H9 (cell line): ENCODE measurements at places on chromosomes 5 and 9. TPM values are rescaled to one million over a fixed set of nuclear protein-coding genes. Genes with fewer than 3 reads are reported as not detected.

GRCh38 chr9:82363198-82363597 is 374.6 kb downstream of the SPATA31D1 start:
- DNase-seq, result no peak

DNA sequence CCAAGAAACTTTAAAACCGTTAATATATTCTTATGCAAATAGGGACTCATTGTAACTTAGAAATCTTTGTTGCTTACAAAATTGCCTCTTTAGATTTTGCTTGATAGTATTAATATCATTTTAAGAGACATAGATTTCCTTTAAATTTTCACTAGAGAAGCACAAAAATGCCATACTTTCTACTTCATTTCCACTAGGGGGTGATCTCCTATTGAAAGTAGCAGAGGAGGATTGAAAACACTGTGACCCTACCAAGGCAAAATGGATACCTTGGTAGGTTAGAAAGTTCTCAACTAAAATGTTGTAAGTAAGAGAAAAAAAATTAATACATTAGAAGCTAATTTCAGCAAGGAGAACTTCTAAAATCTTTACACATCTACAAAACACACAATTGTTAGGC is 204.9 kb downstream of the CHSY3 start:
- no peak for DNase-seq

GRCh38 chr5:135066781-135067180 is 32.8 kb upstream of the PITX1 start:
- DNase-seq, result no peak

DNA sequence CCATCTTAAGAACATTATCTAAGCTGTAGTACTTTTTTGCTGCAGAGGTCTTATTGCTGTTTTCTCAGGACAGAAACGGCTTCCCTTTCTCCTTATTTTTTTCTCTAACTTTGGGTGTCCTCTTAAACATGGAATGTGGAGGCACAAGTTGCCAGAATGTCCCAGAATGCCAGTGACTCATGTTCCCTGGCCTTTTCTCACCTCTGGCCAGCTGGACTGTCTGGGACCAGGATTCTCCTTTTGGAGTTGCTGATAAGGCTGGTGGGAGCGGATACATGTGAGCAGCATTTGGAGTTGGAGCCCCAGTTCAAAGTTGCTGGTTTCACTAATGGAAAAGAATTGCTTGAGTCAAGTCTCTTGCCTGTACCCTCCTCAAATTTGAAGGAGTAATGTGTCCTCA is 112.8 kb downstream of the ARHGAP26 start:
- no peak for DNase-seq

The TAL2 gene
- 0.50 and 1.1 TPM in 2 replicates for total RNA-seq

The IFNA14 gene
- total RNA-seq, result not detected in 2 replicates
